ENCODE measurements at places on chromosomes 12 and 14. TPM values are rescaled to one million over a fixed set of nuclear protein-coding genes. Genes with fewer than 3 reads are reported as not detected.

The GPR162 gene
- 8.2 TPM for total RNA-seq

The NRIP2 gene
- total RNA-seq = not detected

The FRMD6 gene
- 21.8 TPM for total RNA-seq

The PLEKHH1 gene
- 48.3 TPM for total RNA-seq

DNA sequence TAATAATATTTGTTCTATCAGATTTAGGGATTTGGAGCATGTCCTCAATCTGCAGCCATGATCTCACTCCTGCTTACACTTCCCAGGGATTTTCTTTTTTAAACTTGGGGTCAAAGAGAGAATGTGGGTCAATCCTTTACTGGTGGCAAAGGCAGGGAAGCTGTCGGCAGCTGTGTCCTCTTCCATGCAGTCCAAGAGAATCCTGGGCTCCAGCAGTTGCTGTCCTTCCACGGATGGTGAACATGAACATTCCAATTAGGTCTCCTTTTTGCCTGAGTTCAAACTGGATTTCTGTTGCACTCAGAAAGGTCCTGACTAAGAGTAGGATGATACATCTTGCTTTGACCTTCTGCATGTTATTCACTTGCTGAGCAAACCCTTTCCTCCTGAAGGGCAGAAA, 73.9 kb downstream of the ARL6IP4 start:
- no peaks in the 10 kb centered on the region for H3K36me3 ChIP-seq
- DNase-seq = no peak
- H3K4me3 ChIP-seq = no peak overlapping the region
- no peaks in the 10 kb centered on the region for H3K27me3 ChIP-seq

- no peaks in the 10 kb centered on the region for H3K27me3 ChIP-seq
- H3K4me1 ChIP-seq = peaks cover 5% of the 10 kb centered on the region
- H3K4me3 ChIP-seq = no peak overlapping the region
- no peak for DNase-seq
- H3K36me3 ChIP-seq = no peaks in the 10 kb centered on the region
Measured at GRCh38 chr12:94277426-94278000, 129.1 kb downstream of the PLXNC1 start.

DNA sequence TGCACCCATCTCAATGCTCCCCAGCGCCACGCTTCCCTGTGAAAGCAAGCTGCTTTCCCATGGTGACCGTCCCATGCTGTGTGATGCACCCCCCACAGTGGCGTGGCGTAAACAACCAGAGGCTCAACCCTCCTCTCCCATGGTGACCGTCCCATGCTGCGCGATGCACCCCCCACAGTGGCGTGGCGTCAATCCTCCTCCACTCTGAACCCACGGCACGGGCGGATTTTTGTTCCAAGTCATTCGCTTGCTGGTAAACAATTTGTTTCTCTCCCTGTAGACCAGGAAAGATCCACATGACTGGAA, 8.9 kb downstream of the STX2 start:
- H3K36me3 ChIP-seq = peaks cover 10% of the 10 kb centered on the region
- DNase-seq = no peak
- H3K27me3 ChIP-seq = no peaks in the 10 kb centered on the region
- no peak overlapping the region for H3K4me3 ChIP-seq
- H3K4me1 ChIP-seq = peaks cover 63% of the 10 kb centered on the region

- DNase-seq = no peak
- H3K4me3 ChIP-seq = no peak overlapping the region
- no peaks in the 10 kb centered on the region for H3K36me3 ChIP-seq
- no peak overlapping the region for H3K27ac ChIP-seq
- no peaks in the 10 kb centered on the region for H3K27me3 ChIP-seq
Measured at GRCh38 chr12:107441665-107442300, 243.8 kb upstream of the PWP1 start.

- no peak overlapping the region for H3K27ac ChIP-seq
- H3K36me3 ChIP-seq = no peaks in the 10 kb centered on the region
- no peak for DNase-seq
- no peak overlapping the region for H3K4me3 ChIP-seq
- no peaks in the 10 kb centered on the region for H3K27me3 ChIP-seq
Measured at GRCh38 chr12:54700301-54700700, 52.1 kb upstream of the DCD start.

DNA sequence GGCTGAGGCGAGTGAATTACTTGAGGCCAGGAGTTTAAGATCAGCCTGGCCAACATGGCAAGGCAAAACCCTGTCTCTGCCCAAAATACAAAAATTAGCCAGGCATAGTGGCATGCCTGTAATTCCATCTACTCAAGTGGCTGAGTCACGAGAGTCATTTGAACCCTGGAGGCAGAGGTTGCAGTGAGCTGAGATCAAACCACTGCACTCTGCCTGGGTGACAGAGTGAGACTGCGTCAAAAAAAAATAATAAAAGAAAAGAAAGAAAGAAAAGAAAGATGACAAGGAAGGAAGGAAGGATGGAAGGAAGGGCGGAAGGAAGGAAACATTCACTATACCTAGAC, 159.6 kb upstream of the CNOT2 start:
- H3K27ac ChIP-seq = no peak overlapping the region
- peaks cover 18% of the 10 kb centered on the region for H3K36me3 ChIP-seq
- no peak for DNase-seq
- no peak overlapping the region for H3K4me3 ChIP-seq

GRCh38 chr14:70190156-70190555, 1.4 kb upstream of the SLC8A3 start:
- peaks cover 37% of the 10 kb centered on the region for H3K4me1 ChIP-seq
- peak overlapping the region; percentile 65 for H3K4me3 ChIP-seq
- DNase-seq = no peak
- no peak overlapping the region for H3K27ac ChIP-seq
- H3K36me3 ChIP-seq = no peaks in the 10 kb centered on the region
- peaks cover 60% of the 10 kb centered on the region for H3K27me3 ChIP-seq

DNA sequence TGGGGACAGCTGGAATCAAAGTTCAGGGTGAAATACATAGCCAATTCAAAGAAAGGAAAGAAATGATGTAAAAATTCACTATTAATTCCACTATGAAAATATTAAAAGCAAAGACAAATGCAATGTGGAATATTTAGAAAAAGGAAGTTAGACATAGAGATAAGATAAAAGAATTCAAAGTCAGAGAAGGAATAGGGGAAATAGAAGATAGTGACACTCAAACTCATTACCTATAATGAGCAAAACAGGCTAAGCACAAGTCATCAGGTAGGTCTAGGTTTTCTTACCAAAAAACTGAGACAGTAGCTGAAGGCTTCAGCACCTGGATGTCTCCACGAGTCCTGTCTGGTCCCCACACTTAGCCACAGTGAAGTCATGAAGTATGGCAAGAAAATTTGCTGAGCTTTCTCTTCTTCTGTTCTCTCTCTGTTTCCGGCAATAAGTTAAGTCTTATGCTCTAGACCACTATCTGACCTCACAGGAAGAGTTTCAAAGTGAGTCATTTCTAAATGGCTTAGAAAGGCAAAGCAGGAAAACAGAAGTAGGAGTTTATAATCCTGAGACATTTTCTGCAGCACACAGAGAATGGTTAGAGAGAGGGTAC, at the start of gene C3AR1:
Gene C3AR1, minus strand, starts transcription at position 369 of the 604 bp plus-strand sequence. CDS start 6,174 bp downstream, outside the sequence.
- no peaks in the 10 kb centered on the region for H3K4me1 ChIP-seq
- H3K4me3 ChIP-seq = no peak within 1 kb of the TSS
- no peaks in the 10 kb centered on the region for H3K36me3 ChIP-seq
- DNase-seq = no peak
- no peak within 1 kb of the TSS for H3K27ac ChIP-seq

DNA sequence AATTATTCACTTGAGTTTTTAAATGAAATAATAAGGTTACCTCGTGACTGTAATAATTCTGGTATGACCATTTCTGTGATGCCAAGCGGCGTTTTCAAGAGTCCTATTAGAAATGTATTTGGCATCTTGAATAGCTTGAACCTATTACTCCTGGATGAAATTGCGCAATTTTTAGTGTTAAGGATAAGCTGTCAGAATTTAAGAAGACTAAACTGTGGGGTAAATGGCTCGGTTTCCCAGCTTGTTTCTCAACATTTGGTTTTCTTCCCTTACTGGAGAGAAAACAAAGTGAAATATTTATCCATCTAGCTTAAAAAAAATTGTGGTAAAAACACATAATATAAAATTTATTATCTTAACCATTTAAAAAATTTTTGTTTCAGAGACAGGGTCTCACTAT, 26.8 kb downstream of the PCNX1 start:
- no peak overlapping the region for H3K27ac ChIP-seq
- no peak for DNase-seq
- no peaks in the 10 kb centered on the region for H3K27me3 ChIP-seq
- H3K4me3 ChIP-seq = no peak overlapping the region
- peaks cover 10% of the 10 kb centered on the region for H3K4me1 ChIP-seq
- peaks cover under 1% of the 10 kb centered on the region for H3K36me3 ChIP-seq

GRCh38 chr12:112381406-112381882, 787 bp downstream of the HECTD4 start:
- H3K4me3 ChIP-seq = peak overlapping the region; percentile 98
- DNase-seq = no peak
- peak overlapping the region; percentile 95 for H3K27ac ChIP-seq
- H3K36me3 ChIP-seq = no peaks in the 10 kb centered on the region
- peaks cover 16% of the 10 kb centered on the region for H3K4me1 ChIP-seq

All from WTC11 (cell line).